ENCODE measurements at places on chromosomes 13 and 19.

GRCh38 chr13:27638521-27638920 lies 16.8 kb downstream of the POLR1D start:
- DNase-seq: no peak

DNA sequence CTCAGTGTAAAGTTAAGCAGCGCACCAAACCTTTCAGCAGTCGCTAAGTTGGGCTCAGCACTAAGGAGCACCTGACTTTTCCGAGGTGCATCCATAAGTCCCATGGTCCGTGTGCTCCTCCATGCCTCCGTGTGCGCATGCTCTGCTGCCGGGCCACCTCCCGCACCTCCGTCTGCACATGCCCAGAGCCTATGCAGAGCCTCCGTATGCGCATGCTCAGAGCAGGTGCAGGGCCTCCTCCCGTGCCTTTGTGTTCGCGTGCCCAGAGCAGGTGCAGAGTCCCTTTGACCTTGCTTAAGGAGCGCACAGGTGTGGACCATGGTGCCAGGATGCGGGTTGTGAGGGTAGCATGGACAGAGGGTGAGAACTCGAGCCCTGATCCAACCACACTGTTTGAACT lies 46.0 kb downstream of the ATP11A start:
- no peak for DNase-seq

DNA sequence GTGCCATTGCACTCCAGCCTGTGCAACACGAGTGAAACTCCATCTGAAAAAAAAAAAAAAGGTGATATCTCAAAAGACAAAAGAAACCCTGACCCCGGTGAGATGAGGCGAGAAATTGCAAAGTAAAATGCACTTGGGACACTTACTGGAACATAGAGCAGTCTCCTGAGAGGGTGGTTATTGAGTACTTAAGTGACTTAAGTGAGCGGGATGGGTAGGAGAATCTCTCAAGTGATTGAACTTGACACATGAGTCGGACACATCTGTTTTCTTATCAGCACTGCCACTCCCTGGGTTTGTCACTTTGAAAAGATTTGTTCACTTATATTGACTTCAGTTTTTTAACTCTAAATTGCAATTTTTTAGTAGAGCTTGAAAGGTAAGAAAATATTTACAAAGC lies 2.8 kb downstream of the ZNF429 start:
- no peak for DNase-seq

DNA sequence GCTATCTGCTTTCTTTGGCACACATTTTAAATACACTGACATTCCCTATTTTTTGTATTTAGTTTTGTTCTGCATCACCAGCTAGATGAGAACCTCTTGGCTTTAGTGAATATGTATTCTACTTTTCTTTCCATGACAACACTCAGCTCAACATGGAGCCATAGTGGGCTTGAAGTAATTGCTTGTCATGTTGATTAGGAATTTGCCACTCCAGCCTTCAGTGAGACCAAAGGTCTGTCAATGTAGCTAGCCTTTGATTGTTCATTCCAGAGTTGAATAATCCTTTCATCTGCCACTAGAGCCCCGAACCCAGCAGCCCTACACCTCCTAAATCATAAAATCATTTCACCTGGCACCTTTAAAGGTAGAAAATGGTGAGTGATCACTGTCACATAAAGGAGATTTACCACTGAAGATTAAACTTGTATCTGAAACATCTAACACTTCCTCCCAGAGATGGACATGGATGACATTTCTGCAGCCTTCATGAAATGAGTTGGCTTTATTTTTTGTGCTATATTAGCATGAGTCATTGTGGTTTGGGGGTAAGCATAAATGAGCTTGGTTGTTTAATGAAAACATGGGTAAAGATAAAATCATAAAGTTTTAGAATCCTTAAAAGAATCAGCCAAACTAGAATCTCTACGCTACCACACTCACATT lies 29.2 kb upstream of the GARRE1 start:
- DNase-seq: peak; percentile 75

GRCh38 chr19:50666346-50667176 lies 17.3 kb downstream of the C19orf81 start:
- DNase-seq: no peak

GRCh38 chr13:82330499-82330898 lies 1551.8 kb downstream of the SLITRK1 start:
- peak; percentile 10 for DNase-seq

DNA sequence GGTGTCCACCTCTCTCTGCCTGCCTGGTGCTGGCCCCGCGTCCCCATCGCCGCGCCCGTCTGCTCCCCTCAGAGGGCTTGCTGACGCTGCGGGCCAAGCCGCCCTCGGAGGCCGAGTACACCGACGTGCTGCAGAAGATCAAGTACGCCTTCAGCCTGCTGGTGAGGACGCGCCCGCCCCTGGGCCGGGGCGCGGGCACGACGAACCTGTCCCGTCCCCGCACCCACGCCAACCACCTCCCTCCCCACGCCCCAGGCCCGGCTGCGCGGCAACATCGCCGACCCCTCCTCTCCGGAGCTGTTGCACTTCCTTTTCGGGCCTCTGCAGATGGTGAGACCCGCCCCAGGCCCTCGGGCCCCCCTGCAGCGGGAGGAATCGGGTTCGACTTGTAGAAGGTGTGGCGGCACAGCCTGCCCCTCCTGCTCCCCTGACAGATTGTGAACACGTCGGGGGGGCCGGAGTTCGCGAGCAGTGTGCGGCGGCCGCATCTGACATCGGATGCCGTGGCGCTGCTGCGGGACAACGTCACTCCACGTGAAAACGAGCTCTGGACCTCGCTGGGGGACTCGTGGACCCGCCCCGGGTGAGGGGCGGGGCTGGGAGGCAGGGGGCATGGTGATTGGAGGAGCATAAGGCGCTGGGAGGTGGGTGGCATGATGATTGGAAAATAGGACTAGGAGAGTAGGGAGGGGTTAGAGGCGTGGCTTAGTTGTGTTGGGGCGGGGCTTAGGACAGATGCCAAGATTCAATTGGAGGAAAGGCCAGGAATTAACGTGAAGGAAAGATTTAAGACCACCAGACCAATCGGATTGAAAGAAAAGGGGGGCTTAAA lies 6.6 kb downstream of the EPS8L1 start:
- peak; percentile 46 for DNase-seq

DNA sequence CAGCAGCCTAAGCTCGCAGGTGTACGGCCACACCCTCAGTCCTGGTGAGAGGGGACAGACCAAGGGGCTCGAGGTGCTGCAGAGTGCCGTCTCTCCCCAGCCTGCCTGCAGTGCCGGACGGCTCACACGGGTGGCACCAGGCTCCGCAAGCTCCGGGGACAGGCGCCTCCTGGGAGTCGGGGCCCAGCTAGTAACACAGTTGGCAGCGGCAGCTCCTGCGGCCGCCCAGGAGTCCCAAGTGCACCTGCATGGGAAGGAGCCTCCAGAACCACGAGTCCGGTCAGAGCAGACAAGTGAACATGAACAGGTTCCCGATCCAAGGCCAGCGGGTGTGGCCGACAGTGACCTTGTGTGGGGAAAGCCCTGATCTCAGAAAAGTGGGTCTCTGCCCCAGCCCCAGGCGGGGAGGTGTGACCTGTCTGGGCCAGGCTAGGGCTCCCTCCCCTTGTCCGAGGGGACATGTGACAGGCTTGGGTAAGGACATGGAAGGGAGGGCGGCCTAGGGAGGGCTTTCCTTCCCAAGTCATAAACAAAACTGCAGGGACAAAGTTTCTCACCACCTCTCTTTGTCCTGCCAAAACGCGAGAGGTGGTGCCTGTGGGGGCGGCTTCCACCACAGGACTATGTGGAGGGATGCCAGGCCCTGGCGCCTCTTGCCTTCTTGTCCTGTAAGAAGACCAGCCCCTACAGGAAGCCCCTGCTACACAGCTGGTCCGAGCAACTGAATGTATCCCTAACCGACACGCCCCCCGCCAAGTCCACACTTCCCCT lies 46.5 kb downstream of the MLLT1 start:
- DNase-seq: no peak

GRCh38 chr13:79481685-79482052 lies 714 bp downstream of the NDFIP2 start:
- DNase-seq: peak; percentile 71

DNA sequence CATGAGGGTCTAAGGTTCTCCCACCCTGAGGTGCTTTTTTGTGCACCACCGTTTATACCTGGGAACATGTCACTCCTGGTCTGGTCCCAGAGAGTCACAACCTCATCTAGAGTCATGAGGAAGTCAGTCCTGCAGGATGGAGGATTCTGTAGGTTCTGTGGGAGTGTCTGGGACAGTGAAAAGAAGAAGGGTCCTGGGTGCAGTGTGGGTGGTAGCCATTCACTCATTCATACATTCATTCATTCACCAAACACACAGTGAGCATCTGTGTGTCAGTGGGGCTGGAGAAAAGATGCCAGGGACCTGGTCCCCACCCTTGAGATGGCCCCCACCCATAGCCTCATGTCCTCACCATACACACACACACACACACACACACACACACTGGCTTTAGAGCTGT lies 8.7 kb upstream of the CEACAM18 start:
- DNase-seq: no peak

DNA sequence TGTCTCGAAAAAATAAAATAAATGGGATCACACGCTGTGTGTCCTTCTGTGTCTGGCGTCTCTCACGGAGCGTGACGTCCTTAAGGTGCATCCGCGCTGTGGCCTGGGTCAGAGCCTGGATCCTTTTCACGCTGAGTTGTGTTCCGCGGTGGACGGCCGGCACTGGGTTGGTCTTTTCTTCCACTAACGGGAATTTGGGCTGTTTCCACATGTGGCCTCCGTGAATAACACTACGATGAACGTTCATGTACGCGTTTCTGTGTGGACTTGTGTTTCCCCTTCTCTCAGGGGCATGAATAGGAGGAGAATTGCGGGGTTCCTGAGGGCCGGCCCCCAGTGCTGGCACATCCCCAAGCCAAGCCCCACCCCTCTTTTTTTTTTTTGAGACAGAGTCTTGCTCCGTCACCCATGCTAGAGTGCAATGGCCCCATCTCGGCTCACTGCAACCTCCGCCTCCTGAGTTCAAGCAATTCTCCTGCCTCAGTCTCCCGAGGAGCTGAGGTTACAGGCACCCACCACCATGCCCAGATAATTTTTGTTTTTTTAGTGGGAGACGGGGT lies 6.2 kb upstream of the PTBP1 start:
- no peak for DNase-seq

GRCh38 chr13:112143046-112143752 lies 76.2 kb downstream of the SOX1 start:
- DNase-seq: no peak

GRCh38 chr13:38804536-38804935 lies 117.7 kb downstream of the FREM2 start:
- no peak for DNase-seq

DNA sequence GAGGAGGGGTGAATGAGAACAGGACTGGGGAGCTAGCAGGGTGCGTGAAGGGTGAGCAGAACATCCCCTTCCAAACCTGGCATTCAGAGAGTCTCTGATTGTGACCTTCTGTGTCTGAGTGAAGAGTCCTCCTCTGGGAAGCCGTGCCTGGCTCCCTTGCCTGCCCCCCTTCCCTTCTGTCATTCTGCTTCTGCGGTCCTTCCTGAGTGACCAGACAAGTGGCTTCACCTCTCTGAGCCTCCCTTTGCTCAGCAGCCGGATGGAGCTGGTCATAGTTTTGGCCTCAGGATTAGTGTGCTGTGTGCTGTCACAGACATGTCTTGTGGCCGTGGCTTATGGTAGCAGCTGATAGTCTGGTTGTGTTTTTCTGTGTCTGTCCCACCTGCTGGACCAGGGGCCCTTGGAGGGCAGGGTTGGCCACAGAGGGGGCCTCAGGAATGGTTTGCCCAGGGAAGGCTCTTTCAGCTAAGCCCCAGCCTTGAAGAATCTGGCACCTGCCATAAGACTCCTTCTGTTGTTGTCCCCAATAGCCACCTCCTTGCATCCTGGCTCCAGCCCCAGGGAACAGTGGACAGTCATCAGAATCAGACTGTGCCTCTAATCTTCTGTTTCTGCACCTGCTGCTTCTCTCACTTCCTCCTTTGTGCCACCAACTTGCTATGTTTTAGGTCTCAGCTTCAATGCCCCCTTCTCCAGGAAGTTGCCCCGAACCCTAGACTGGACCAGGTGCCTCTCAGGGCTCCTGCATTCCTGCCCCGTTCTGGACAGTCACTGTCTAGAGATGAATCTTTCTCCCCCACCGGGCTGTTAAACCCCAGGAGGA lies 5.9 kb downstream of the CLPTM1 start:
- no peak for DNase-seq

DNA sequence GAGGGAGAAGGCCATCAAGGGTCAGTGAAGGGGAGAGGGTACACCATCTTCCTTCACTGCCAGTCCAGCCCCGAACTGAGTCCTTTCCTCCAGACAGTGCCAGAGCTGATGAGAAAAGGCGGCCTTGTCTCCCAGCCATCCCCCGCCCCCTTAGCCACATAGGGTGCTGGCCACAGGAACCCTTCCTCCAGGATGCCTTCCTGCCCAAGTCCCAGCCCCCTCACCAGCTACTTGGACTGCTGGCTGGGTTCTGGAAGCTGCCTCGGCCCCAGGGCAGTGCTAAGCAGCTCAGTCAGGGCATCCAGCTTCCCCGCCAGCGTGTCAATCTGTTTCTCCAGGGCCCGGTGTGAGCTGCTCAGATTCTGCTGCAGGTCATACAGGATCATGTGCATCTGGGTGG lies 12.6 kb upstream of the SMG9 start:
- DNase-seq: no peak

DNA sequence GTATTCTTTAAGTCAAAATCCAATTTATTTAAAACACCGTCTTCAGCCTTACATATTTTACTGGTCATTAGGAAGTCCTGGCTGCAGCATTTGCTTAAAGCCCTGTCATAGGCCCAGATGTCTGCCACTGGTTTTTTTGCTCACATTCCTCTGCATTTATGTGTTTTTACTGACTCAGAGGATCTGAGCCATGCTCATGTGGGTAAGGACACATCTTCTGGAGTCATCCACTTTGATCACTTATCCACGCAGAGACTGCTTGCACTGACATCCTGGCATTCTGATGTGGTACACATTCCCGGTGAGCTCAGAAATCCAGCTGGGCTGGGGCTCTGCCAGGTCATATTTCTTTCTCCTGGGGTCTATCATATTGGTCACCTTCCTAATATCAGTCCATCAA lies 531.7 kb upstream of the ARGLU1 start:
- no peak for DNase-seq

GRCh38 chr13:110269509-110270185 lies 37.3 kb downstream of the COL4A1 start:
- no peak for DNase-seq

GRCh38 chr19:9128171-9128570 lies 1.4 kb upstream of the OR7G3 start:
- no peak for DNase-seq

Measured in activated CD4-positive, alpha-beta T cell treated with anti-CD3 and anti-CD28 coated beads, Interleukin-2, Interleukin-6, amounts not matched to agents 100 ng/mL and 50 ng/mL, durations not matched to agents 16 hours and 8 hours (primary cell).